ENCODE measurements at places on chromosomes 7 and 10. TPM values are rescaled to one million over a fixed set of nuclear protein-coding genes. Genes with fewer than 3 reads are reported as not detected.

The UCMA gene
- not detected for total RNA-seq

The POP7 gene
- 64.9 TPM for total RNA-seq

The NET1 gene
- 20.1 TPM for total RNA-seq

The DDX56 gene
- 99.7 TPM for total RNA-seq

Measured in natural killer cell treated with Interleukin-12 subunit alpha and Interleukin-12 subunit beta and Interleukin-15 and Interleukin-18, amount 100 ng/mL, for 72 hours (primary cell).